ENCODE measurements at places on chromosomes 12 and 14. TPM values are rescaled to one million over a fixed set of nuclear protein-coding genes. Genes with fewer than 3 reads are reported as not detected.

The CLEC6A gene
- not detected for polyA plus RNA-seq

The TAS2R7 gene
- not detected for polyA plus RNA-seq

The SLC8A3 gene
- polyA plus RNA-seq: 0.15 TPM

The C12orf50 gene
- not detected for polyA plus RNA-seq

The SLC15A5 gene
- not detected for polyA plus RNA-seq

The TCL1B gene
- not detected for polyA plus RNA-seq

The HOXC6 gene
- polyA plus RNA-seq: 3.1 TPM

The SLC5A8 gene
- polyA plus RNA-seq: not detected

The KRT7 gene
- polyA plus RNA-seq: 51.5 TPM

The CELA1 gene
- not detected for polyA plus RNA-seq

The FOXN4 gene
- polyA plus RNA-seq: not detected

The BCL2L2 gene
- 37.9 TPM for polyA plus RNA-seq

The CABP1 gene
- 14.5 TPM for polyA plus RNA-seq

The KRT3 gene
- not detected for polyA plus RNA-seq

The PTPRO gene
- polyA plus RNA-seq: 0.31 TPM

The DLST gene
- 42.7 TPM for polyA plus RNA-seq

The TAS2R30 gene
- 0.03 TPM for polyA plus RNA-seq

The APAF1 gene
- polyA plus RNA-seq: 3.5 TPM

The MAP1LC3B2 gene
- polyA plus RNA-seq: 0.44 TPM
